ENCODE measurements at places on chromosomes 6 and 20.

DNA sequence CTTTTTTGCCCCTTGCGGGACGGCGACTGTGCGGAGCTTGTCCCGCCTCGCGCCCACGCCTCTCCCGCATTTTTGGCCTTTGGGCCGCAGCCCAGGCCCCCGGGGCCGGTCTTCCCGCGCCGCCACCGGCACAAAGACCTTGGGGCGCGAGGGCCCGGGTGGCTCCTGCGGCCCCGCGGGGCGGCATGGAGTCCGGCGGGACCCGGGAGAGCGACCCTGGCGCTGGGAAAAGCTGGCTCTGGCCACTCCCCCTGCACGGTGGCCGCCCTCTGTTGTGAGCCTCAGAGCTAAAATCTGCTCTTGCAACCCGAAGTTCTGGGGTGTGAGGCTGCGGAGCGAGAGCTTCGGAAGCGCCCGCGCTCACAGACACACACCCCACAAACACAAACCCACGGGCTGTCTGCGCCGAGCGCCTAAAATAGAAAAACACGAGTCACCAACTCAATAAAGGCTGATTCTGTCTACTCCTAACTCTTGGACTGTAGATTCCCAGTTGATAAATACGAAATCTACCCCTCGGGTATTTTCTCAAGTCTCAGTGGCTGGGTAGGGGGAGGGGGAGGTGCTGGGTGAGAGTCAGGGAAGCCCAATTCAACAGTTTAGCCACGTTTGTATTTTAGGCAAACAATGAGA, 496 bp upstream of the BEND3 start:
- DNase-seq = peak; percentile 23

DNA sequence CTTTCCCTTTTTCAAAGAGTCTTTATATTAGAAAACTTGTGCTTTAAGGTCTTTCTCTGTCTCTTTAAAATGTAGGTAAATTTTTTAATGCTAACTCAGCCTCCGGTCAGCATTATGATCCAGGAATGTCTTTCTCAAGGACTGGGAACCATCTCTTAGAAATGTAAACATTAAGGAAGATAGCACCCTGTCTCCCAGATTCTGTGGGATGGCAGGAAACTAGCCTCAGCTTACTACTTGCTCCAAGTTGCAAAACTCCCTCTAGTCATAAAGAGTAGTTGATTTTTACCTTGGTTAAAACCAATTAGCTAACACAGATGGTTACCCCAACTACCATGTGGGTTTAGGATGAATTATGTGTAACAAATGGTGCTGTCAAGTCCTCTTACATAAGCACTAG, 4.7 kb upstream of the TAAR1 start:
- DNase-seq = no peak

- DNase-seq = no peak
Observed at GRCh38 chr20:19265646-19266374, 53.4 kb downstream of the SLC24A3 start.

DNA sequence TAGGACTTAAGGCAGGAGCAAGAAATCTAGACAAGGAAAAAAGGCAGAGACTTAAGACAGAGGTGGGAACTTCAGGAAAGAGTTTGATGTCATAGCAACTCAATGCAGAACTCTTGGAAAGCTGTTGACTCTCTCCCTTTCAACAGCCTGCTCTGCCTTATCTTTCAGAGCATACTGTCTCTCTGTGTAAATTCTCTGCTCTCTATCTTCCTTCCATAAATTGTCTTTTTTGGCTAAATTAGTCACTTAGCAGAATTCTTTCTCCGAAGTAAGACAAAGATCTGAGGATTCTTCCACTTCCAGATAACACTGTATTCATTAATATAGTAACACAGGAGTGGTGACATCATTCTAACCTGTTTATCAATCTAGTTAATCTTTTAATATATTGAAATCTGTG, 80.2 kb downstream of the PLG start:
- DNase-seq = no peak

DNA sequence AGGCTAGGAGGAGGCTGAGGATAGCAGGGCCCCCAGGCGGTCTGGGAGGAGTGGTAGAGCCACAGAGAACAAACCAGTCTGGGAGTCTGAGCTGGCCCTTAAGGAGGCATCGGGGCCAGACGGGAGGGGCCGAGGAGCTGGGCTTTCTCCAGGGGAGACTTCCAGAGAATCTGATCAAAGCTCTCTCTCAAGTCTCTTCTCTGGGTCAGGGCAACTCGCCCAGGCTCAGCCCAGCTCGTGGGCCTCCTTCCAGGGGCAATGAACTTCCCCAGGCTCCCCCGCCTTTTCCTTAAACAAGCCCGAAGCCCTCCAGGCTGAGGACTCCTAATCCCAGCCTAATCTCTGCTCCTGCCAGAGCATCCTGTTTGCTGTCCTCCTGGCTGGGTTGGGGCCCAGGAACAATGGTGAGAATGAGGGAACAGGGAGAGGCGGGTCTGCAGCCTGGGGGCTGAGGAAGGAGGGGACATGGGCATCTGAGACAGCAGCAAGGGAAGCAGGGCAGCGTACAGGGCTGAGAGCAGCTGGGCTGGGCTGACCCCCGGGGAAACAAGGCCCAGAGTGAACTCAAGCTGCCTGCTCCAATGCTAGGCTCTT, 173.6 kb downstream of the ANKRD60 start:
- DNase-seq = no peak

DNA sequence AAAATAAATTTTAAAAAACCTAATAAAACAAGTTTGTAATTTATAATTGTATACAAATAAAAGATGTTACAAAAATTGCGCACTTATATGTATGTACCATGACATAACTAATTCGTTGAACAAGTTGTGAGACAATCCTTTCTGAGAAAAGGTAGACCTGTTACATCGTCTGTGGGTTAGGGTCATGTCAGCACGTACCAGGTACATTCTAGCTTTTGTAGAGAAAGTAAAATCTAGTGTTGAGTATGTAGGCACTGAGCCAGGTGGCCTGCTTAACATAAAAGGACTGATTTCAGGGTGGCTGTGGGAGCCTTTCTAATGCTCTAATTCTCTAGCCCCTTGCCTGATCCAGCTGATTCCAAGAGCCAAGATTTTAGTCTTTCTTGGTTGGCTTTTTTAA, 10.4 kb downstream of the RPL7L1 start:
- no peak for DNase-seq

- DNase-seq = no peak
Observed at GRCh38 chr6:61980622-61981021, 305.4 kb downstream of the KHDRBS2 start.

DNA sequence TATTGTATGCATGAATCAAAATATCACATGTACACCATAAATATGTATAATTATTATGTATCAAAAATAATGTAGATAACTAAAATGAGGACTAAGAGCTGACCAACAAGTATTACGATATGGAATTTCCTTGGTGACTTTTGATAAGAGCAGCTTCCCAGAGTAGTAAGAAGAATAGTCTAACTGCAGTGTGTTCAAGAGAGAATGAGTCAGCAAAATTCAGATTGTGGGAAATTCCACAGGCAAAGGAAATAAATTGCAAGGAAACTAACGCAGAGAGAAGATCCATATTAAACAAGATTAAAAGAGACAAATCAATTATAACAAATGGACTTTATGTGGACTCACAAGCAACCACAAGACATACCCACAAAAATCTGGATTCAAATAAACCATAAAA, 26.4 kb downstream of the FRK start:
- DNase-seq = no peak

- DNase-seq = no peak
Observed at GRCh38 chr6:76220805-76221204, 148.3 kb upstream of the IMPG1 start.

GRCh38 chr20:58880994-58881752, 28.7 kb downstream of the GNAS start:
- no peak for DNase-seq

DNA sequence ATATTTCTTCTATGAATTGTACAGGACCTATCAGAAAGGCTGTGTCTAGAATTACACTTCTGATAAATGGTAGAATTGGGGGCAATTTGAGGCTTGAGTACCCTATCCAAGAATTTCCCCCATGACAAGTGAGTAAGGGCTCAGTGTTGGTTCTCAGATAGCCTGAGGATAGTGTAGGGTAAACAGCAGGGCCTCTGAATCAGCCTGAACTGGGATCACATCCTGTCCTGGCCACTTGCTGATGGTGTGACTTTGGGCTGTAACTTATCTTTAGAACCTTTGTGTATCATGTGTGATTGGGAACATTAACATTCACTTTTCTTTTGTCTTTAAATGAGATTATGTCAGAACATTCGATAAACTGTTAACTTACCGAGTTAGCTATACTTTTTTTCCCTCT, 151.0 kb downstream of the CLIC5 start:
- no peak for DNase-seq

GRCh38 chr6:159172091-159172491, 2.9 kb downstream of the FNDC1 start:
- DNase-seq = no peak

DNA sequence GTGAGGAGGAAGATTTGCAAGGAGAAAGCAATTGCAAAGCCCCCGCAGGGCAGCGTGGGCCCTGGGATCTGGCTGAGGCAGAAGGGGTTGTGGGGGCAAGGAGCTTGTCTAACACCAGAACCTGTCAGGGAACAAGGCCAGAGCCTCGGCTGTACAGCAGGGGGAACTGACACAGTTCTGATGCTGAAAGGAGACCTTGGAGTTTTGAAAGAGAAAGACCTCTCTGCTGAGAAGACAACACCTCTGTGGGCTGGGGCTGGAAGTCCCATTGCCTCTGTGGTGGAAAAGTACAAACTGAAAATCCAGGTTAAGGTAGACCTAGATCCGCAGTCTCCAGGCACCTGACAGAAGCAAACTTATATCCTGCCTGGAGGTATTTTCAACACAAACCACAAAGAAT, 86.9 kb upstream of the CST7 start:
- DNase-seq = no peak

DNA sequence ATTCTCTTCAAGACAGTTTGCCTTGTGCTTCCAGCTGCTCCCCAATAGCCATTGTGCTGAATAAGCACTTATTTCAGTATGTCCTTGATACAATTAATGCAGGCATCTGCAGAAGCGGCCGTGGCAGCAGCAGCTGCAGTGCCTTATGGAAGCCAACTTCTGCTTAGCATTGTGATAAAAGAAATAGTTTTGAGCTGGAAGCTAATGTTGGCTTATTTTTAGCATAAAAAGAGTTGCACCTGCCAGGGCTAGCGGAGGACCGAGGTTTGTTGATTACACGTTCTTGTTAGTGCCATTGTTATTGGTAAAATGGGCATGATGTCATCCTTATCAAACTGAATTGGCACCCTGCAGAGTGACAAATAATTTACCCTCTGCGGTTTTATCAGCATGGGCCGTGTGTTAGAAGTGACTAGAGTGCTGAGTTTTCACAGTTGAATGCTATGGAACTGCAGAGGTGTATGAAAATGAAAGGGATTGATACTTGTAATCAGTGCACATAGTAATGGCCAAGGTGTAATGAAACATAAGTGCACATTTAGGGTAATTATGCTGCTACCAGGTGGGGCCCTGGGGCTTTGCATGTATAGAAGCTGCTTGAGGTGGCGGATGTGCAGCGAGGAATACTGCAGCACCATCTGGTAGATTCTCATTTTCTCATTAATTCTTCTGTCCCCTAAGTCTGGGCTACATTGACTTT, 334.3 kb downstream of the CDKAL1 start:
- no peak for DNase-seq

- DNase-seq = no peak
Observed at GRCh38 chr20:62437496-62437895, 10.2 kb upstream of the RBBP8NL start.

DNA sequence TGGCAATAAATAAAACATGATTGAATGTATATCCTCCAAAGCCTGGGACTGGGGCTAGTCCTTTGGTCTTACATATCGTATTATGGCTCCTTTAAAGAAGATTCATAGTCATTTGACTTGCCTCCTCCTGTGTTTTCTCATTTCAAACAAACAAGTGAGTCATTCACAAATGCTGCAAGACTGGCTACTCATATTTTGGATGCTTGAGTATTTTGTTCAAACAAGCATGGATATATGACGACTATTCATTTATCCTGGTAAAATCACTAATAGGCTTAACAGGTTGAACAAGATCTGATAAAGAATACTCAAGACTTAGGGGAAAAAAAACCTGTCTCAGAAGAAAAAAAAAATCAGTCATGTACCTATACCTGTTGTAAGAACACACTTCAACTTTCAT, 111.1 kb upstream of the CCDC28A start:
- no peak for DNase-seq

DNA sequence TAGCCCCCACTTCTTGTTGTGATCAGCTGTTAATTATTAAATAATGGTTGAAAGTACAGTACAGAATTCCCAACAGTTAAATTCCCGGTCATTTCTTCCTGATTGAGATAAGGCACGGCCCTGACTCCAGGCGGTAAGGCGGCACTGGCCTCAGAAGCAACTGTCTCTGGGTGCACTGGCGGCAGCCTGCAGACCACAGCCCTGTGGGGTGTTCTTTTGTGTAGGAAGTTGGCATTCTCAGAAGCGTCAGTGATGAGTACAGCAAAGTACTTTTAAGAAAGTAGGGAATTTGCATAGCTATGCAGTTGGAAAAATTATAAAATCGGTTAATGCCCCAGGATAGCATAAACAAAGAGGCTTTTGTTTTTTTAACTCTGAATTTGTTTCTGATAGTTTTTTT, 50.5 kb downstream of the SAMD5 start:
- DNase-seq = no peak

- no peak for DNase-seq
Observed at GRCh38 chr6:148608199-148608951, 138.5 kb upstream of the UST start.

- no peak for DNase-seq
Observed at GRCh38 chr6:46215213-46215612, 44.4 kb upstream of the ENPP5 start.

- DNase-seq = no peak
Observed at GRCh38 chr6:79011940-79012339, 66.1 kb downstream of the PHIP start.

- no peak for DNase-seq
Observed at GRCh38 chr20:10342152-10342551, 91.9 kb downstream of the MKKS start.

GRCh38 chr6:31664790-31665500, at the start of gene GPANK1:
Gene GPANK1 (minus strand): TSS chr6:31664997. CDS start chr6:31664478, 519 bp downstream.
- DNase-seq = peak; percentile 87

DNA sequence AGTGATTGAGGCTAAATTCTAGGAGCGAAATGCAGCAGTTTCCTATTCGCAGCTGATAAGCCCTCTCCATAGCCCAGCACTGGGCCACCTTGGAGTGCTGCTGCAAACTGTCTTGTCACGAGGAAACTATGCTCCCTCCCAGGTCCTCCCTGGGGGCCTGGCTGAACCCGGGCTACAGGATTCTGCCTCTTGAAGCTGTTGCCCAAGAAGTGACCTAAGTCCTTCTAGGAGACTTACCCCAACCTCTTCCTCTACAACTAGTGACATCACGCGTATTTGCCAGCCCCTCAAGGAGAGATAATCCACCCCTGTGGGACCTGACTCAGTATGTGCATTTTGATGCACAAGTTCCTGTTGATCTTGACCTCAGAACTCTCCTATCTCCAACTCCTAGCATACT, 26.5 kb upstream of the ZFAND3 start:
- no peak for DNase-seq

Measured in stimulated activated CD8-positive, alpha-beta memory T cell treated with anti-CD3 and anti-CD28 coated beads, Interleukin-7, amount 100 ng/mL, for 4 hours (primary cell).